Daoy (cell line): ENCODE measurements at places on chromosomes 5 and 9. TPM values are rescaled to one million over a fixed set of nuclear protein-coding genes. Genes with fewer than 3 reads are reported as not detected.
A peak's percentile ranks its signal among the peaks of the same experiment; 100 is the strongest.

DNA sequence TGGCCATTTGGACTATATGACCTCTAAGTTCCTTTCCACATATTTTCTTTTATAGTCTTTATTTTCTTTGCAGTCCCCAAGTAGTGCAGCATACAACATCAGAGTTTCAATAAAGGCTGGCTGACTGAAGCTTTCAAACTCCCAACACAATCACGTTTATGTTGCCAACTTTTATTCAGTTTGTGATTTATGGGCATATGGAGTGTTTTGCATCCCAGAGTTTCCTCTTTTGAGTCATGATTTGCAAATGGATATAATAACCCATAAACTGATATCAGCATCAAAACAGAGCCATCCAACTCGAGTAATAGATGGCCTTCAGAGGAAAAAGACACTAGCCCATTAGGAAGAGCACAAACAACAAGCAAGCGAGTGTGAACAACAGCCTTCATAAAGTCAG, 414.0 kb downstream of the ELAVL2 start:
- DNase-seq = no peak

GRCh38 chr9:35611230-35611797, 6.3 kb downstream of the TESK1 start:
- DNase-seq = peak; percentile 47

DNA sequence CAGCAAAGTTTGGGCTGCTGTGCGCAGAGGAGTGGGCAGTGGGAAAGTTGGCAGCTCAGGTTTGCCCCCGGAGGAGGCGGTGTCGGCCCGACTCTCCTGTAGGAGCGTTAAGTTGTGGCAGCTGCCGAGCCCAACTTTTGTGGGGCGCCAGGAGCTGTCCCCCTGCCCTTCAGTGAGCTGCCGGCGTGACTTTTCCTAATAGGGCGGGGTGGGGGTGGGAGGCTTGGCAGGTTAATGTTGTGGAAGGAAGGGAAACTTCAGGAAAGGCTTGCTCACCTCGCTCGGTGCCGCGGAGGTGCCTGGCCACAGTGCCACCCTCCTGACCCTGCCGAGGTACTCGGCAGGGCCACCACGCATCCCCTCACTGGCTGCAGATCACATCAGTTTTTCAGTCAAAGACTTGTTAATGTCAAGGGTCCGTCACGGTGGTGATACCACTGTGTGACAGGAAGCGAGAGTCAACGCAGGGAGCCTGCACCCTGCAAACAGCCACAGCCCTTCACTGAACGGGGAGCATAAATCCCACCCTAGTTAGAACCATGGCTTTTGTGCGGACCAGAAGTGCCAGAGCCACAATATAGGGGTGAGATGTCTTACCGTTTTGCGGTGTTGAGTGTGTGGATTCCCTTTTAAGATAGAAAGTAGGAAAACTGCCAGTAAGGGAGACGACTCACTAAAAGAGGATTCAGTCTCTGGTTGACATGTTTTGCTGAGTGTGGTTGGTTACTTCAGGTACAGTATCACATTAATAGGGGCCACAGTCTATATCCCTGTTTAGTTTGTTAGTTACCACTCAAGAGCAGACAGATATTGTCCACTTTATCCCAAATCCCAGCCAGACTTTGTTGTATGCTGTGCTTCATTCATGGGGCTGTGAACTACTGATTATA, 796 bp downstream of the LNPEP start:
- peak; percentile 55 for DNase-seq

DNA sequence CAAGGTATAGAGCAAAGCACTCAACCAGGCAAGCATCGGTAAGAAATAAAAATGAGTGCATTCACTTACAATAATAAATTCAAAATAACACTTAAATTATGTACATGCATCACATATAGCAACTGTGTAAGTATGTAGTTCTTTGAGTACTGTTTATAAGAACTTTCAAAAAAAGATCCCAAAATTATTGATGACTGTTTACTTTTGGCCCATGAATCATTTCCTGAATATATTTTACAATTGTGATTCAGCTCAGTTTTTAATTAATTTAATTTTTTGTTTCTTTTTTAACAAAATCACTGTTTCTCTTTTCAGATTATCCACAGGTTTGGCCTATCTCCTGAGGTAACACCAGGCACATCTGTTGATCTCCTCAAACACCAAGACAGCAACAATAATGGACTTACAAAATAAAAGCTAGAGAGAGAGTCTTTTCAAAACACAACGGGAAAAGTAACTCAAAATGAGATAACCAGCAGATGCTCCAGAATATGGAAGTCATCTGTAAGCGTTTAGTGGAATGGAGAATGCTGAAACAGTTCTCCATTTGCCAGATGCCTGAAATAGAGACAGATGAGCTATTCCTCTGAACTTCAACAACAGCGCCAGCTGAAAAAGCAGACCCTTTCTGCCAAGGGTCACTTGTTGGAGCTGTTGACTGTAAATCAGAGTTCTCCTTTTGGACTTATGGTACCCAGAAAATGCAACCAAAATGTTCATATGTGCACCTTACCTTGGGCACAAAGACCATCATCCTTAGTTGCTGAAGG, 348.6 kb upstream of the RGMB start:
- no peak for DNase-seq

GRCh38 chr5:67814569-67815311, 400.8 kb upstream of the PIK3R1 start:
- DNase-seq = no peak

DNA sequence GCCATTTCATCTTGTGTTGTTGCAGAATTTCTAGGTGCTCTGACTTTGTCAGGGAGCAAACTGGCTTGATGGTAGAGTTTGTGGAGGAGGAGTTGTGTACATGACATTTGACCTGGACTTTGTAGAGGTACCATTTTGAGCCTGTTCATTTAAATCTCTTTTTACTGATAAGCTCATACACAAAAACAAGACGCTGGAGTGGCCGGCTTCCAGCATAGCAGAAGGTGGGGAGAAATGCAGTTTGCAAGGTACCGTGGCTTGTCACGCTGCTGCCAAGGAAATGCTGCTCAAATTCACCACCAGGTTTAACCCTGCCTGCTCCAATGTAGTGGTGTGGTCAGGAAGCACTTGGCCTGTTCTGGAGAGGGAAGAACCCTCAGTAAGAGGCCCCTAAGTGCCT, 18.9 kb upstream of the IQGAP2 start:
- DNase-seq = no peak

DNA sequence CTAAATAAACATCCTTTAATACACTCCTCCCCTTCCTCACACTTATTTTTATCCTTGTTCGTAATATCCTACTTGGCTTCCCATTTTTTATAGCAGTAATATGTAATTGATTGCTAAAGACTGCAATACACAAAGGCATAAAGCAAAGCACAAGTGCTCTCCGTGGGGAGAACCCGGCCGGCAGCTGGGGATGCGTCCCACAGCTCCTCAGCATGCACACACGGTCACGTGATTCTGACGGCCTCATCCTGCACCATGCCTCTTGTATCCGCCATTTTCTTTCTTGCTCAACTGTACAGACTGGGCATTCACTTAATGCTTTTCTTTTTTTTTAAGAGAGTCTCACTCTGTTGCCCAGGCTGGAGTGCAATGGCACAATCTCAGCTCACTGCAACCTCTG, 2.8 kb downstream of the BRD3OS start:
- DNase-seq = peak; percentile 2

GRCh38 chr9:27499451-27499850, 24.6 kb upstream of the IFNK start:
- DNase-seq = peak; percentile 73

- peak; percentile 65 for DNase-seq
Measured at GRCh38 chr5:107388141-107388861, 282.4 kb downstream of the EFNA5 start.

DNA sequence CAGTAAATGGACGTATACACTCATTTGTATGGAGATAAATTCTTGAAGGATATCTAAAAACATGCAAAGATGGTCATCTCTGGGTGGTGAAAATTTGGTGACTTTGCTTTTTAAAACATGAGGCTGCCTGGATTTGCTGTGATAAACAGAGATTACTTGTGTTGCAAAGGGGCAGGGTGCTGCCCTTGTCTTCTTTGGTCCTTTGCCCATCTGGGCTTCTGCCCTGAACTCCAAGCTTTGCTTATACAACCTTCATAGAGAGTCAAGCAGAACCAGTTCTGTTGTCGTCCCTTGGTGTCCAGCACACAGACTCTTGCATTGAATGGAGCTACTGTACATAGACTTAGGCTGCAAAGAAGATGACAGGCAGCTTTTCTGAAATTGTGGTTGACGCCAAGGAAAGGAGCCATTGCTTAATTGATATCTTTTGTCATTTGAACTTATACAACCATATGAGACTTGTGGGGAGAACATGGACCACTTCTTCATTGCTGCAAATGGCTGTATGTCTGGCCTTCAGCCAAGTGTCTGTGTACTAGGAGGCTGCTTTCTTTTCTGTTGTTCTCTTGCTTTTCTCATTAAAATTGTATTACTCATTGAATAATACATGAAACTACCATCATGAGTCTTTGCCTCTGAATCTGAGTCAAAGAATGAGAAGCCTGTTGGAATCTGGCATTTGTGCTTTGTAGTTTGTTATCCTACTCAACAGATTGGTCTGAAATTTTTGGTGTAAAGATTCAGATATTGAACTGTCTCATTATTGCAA, 152.5 kb downstream of the DMRT2 start:
- no peak for DNase-seq

DNA sequence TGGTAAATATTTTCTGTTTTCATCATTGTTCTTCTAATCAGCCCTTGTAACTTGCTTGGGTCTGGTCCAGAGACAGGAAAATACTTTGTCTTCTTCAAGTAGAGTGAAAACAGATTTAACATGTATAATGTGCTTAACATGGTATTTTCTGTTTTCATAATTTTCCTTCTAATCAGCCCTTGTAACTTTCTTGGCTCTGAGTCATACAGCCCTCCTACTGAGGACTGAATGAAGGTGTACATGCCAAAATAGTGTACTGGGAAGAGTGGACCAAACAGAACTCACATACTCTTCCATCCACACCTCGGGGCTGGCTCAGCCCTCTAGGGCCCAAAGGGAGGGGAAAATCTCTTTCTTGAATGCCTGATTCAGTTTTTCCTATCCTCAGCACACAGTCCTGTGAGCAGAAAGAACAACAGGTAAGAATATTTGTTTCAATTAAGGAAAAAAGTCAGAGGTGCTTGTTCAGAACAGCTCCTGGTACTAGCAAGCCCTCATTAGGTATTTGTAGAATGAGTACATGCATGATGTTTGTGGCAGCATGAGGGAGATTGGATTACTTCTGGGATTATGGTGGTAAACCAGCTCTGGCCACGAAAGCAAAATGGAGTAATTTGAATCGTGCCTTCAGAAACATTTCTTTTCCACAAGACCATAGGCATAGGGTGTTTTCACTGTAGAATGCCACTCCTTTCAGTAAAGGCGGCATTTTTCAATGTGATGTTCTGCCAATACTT, 24.2 kb upstream of the MACIR start:
- peak; percentile 28 for DNase-seq

- no peak for DNase-seq
Measured at GRCh38 chr5:54307583-54307982, 2.8 kb downstream of the ARL15 start.

DNA sequence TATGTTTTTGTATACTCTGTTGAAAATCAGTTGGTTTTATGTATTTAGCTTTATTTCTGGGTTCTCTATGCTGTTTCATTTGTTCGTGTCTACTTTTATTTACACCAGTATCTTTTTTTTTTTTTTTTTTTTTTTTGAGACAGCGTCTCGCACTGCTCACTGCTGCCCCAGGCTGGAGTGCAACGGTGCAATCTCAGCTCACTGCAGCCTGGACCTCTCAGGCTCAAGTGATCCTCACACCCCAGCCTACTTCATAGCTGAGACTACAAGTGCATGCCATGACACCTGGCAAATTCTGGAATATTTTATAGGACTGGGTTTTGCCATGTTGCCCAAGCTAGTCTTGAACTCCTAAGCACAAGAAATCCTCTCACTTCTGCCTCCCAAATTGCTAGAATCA, 869.4 kb upstream of the CDH6 start:
- no peak for DNase-seq

- peak; percentile 56 for DNase-seq
Measured at GRCh38 chr5:131382407-131383395, 118.8 kb downstream of the CDC42SE2 start.

DNA sequence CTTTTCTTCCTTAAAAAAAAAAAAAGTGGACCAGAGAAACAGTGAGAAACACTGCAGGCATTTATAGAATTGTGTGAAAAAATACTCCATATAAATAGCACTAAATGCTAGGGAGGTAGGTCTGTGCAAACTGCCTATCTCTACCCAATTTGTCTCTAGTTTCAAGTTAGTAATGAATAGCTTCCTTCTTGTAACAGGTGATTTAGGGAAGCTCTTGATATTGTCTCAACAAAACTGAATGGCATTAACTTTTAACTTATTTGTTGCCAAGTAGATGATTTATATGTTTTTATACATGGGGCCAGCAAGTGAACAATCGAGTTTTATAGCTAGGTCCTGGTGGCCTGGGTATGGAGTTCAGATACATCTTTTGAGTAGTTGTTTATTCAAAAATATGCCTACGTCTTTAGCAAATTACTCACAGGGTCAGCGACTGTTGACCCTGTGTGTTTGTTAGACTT, 283.6 kb downstream of the NR3C1 start:
- DNase-seq = no peak

GRCh38 chr5:122480146-122480545, 168.1 kb downstream of the SNCAIP start:
- no peak for DNase-seq

- no peak for DNase-seq
Measured at GRCh38 chr9:11318946-11319345, 706.1 kb upstream of the PTPRD start.

- DNase-seq = no peak
Measured at GRCh38 chr9:115229496-115229895, 111.5 kb upstream of the TNC start.

GRCh38 chr5:93673316-93673954, 68.0 kb downstream of the POU5F2 start:
- DNase-seq = no peak

- DNase-seq = peak; percentile 67
Measured at GRCh38 chr9:6354072-6354686, 26.0 kb downstream of the TPD52L3 start.

GRCh38 chr5:143119291-143119769, 284.2 kb downstream of the NR3C1 start:
- no peak for DNase-seq

- DNase-seq = no peak
Measured at GRCh38 chr5:26948921-26949320, 89.5 kb downstream of the CDH9 start.

- no peak for DNase-seq
Measured at GRCh38 chr5:54581831-54582548, 64.4 kb downstream of the SNX18 start.

GRCh38 chr5:35857606-35858205, 1.0 kb downstream of the IL7R start:
- DNase-seq = peak; percentile 74

- no peak for DNase-seq
Measured at GRCh38 chr9:85858056-85858750, 82.7 kb upstream of the NAA35 start.

GRCh38 chr9:125959315-125959714, 212.1 kb downstream of the PBX3 start:
- DNase-seq = no peak

Gene RHOBTB3
- 91.7 and 120 TPM in 2 replicates for total RNA-seq

Gene PTGES
- total RNA-seq = 3.9 and 4.5 TPM in 2 replicates

Gene GPR151
- not detected in 2 replicates for total RNA-seq

Gene FAM81B
- not detected in 2 replicates for total RNA-seq

Gene CCDC187
- not detected in 2 replicates for total RNA-seq

Gene PDE8B
- total RNA-seq = 0.29 and 1.6 TPM in 2 replicates

Gene C5orf58
- total RNA-seq = not detected in 2 replicates

Gene HAPLN1
- 24.4 and 28.5 TPM in 2 replicates for total RNA-seq

Gene GRAMD2B
- total RNA-seq = 4.1 and 10.4 TPM in 2 replicates

Gene TMC1
- total RNA-seq = not detected in 2 replicates

Gene PTGER4
- 4.5 and 6.9 TPM in 2 replicates for total RNA-seq

Gene TLE1
- total RNA-seq = 11.3 and 18.5 TPM in 2 replicates

Gene ARHGEF37
- 0.69 and 0.80 TPM in 2 replicates for total RNA-seq

Gene SPOCK1
- total RNA-seq = 43.5 and 61.0 TPM in 2 replicates
